ENCODE measurements at places on chromosomes 11 and 22.

GRCh38 chr11:40029391-40029790 lies 1430.1 kb downstream of the LRRC4C start:
- no peak for DNase-seq

GRCh38 chr11:21364866-21365624 lies 695.7 kb downstream of the NELL1 start:
- DNase-seq, result no peak

- DNase-seq, result no peak
These were observed 590 bp downstream of the NNMT start for GRCh38 chr11:114296605-114297372.

DNA sequence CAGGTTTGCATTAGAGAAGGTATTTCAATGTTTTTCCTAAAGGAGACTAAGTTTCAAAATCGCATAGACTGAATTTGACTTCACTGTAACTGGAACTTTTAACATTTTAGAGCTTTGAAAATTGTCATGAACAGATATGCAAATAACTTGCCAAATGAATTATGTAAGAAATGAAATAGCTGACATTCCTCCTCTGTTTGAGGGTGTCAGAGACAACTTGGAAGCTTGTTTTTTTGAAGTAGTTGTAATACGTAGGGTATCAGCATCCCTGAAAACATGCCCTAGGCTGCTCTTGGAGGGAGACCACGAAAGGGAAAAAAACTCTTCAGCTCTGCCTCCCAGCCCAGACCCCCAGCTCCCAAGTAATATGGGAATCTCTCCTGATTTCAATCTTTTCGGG lies 41.3 kb upstream of the CCDC179 start:
- no peak for DNase-seq

DNA sequence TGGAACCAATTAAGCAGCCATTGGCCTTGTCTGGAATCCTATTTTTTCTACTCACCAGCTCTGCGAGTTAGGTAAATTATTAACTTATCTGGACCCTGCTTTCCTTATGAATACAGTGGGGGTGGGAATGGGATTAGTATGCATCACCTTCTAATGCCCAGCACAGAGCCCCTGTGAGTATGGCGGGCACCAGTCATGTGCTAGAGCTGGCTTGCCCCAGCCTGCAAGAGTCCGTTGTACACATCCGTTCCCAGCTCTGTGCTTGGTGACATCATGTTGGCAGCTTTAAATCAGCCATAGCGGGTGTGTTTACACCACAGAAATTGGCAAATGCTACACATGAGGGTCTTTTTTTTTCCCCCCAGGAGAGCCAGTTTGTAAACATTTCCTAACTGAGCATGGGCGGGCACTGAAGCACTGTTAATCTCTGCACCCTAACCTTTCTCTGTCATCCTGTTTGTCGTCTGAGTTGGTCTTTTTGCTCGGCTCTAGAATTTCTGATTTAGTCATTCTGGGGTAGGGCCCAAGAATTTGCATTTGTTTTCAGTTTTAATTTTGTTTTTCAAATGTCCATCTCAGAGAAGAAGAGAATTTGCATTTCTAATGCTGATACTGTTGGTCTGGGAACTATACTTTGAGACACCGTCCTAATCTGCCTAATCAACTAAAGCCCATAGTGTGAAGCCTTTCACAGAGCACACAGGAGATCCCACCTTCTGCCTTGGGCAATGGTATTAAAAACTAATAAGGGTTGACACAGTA lies 130.3 kb upstream of the TBCEL start:
- DNase-seq, result no peak

Measured in CD4-positive, alpha-beta T cell treated with Interleukin-21 for 1 hour (primary cell).